ENCODE measurements at places on chromosomes 5 and 9. TPM values are rescaled to one million over a fixed set of nuclear protein-coding genes. Genes with fewer than 3 reads are reported as not detected.

DNA sequence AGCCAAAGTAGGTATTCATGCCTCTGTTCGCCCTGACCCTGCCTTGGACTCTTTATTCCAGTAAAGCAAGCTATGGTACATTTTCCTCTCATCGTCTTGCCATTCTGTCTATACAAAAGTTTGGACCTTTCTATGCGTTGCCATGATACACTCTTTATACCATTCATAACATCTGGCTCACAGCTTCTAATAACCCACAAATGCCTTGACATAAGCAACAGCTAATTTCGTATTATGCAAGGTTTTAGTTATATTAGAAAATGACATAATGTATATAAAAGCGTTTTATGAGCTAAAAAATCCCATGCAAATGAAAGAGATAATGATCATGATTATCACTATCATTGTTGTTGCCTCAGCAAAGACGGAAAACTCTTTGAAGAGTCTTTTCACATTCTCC is 265.7 kb downstream of the TMEM167A start:
- no peak overlapping the region for H3K4me3 ChIP-seq
- no peaks in the 10 kb centered on the region for H3K4me1 ChIP-seq

GRCh38 chr9:134262035-134262434 is 64.2 kb upstream of the RXRA start:
- DNase-seq = no peak
- no peaks in the 10 kb centered on the region for H3K27me3 ChIP-seq
- no peaks in the 10 kb centered on the region for H3K4me1 ChIP-seq
- no peak overlapping the region for H3K4me3 ChIP-seq
- H3K27ac ChIP-seq = no peak overlapping the region

- no peaks in the 10 kb centered on the region for H3K36me3 ChIP-seq
- H3K4me3 ChIP-seq = no peak overlapping the region
- no peaks in the 10 kb centered on the region for H3K27me3 ChIP-seq
- H3K4me1 ChIP-seq = no peaks in the 10 kb centered on the region
These were observed 273.3 kb upstream of the SEMA6A start for GRCh38 chr5:116847960-116848359.

- no peaks in the 10 kb centered on the region for H3K36me3 ChIP-seq
- no peak for DNase-seq
- H3K4me3 ChIP-seq = no peak overlapping the region
- no peaks in the 10 kb centered on the region for H3K27me3 ChIP-seq
- peaks cover 7% of the 10 kb centered on the region for H3K4me1 ChIP-seq
These were observed 56.4 kb downstream of the SCAMP1 start for GRCh38 chr5:78416677-78417425.

DNA sequence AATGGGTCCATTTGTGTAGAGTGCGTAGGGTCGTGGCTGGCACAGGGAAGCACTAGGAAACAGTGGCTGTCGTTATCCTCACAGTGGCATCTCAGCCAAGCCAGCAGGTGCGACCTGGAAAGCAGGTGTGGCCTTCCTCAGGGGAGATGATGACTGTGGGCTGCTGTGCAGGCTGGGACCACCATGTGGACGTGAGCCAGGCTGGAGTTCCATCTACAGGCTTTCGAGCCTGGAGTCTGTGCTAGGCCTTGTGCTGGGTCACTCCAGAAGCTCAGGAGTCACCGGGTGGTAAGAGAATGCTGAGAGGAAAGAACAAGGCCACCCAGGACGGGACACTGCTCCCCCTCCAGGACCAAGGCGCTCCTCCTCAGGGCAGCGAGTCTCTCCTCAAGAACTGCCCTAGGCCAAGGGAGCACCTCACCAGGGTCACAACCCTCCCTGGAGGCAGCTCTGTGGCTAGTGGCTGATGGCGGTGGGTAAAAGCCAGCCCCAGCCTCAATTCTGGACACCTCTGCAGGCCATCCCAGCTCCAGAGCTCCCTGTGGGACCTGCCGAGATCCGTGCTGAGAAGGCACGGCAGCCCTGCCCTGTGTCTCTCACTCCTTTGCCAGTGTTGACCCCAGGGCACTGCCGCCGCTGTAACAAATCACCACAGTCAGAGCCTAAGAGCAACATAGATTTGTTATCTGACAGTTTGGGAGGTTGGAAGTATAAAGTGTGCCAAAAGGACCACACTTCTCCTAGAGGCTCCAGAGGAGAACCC is 36.0 kb downstream of the WHRN start:
- H3K4me3 ChIP-seq = no peak overlapping the region
- no peak for DNase-seq
- no peaks in the 10 kb centered on the region for H3K36me3 ChIP-seq
- no peaks in the 10 kb centered on the region for H3K27me3 ChIP-seq

- DNase-seq = no peak
- no peaks in the 10 kb centered on the region for H3K36me3 ChIP-seq
- no peaks in the 10 kb centered on the region for H3K27me3 ChIP-seq
- H3K4me1 ChIP-seq = no peaks in the 10 kb centered on the region
These were observed 154.6 kb downstream of the FSTL4 start for GRCh38 chr5:133457439-133458355.

- no peak for DNase-seq
- H3K27me3 ChIP-seq = no peaks in the 10 kb centered on the region
- H3K27ac ChIP-seq = no peak overlapping the region
- H3K4me1 ChIP-seq = peaks cover 4% of the 10 kb centered on the region
These were observed 62.7 kb upstream of the GRAMD2B start for GRCh38 chr5:126360467-126360866.

GRCh38 chr5:41980396-41980795 is 55.3 kb downstream of the FBXO4 start:
- no peaks in the 10 kb centered on the region for H3K27me3 ChIP-seq
- no peaks in the 10 kb centered on the region for H3K4me1 ChIP-seq
- no peak overlapping the region for H3K27ac ChIP-seq
- DNase-seq = no peak
- H3K4me3 ChIP-seq = no peak overlapping the region
- no peaks in the 10 kb centered on the region for H3K36me3 ChIP-seq

DNA sequence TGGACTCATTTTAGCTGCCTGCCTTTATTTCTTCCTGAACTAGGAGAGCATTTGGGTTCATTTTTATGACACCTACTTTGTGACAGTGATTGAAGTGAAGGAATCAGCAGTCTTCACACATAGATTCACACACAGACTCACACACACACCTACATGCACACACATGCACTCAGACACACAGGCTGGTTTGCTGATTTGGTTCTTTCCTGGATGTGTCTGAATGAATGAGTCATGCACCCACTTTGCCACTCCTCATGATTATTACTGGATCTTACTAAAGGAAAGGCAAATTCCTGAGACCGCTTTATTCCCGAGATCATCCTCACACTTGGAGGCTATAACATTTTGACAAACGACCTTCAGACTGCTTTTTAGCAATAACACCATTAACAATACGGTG is 529.5 kb downstream of the AGTPBP1 start:
- no peak overlapping the region for H3K27ac ChIP-seq
- no peaks in the 10 kb centered on the region for H3K36me3 ChIP-seq
- no peaks in the 10 kb centered on the region for H3K27me3 ChIP-seq
- H3K4me3 ChIP-seq = no peak overlapping the region

- H3K27ac ChIP-seq = peak overlapping the region; percentile 97
- H3K36me3 ChIP-seq = no peaks in the 10 kb centered on the region
- no peaks in the 10 kb centered on the region for H3K4me1 ChIP-seq
- H3K27me3 ChIP-seq = no peaks in the 10 kb centered on the region
These were observed 2.0 kb downstream of the PIK3R1 start for GRCh38 chr5:68217528-68217927.

- H3K36me3 ChIP-seq = no peaks in the 10 kb centered on the region
- no peak overlapping the region for H3K27ac ChIP-seq
These were observed 88.4 kb downstream of the CAMSAP1 start for GRCh38 chr9:135818718-135819475.

GRCh38 chr5:9313751-9314150 is 232.1 kb downstream of the SEMA5A start:
- DNase-seq = no peak
- H3K4me3 ChIP-seq = no peak overlapping the region
- H3K27ac ChIP-seq = no peak overlapping the region
- no peaks in the 10 kb centered on the region for H3K27me3 ChIP-seq
- H3K4me1 ChIP-seq = no peaks in the 10 kb centered on the region

DNA sequence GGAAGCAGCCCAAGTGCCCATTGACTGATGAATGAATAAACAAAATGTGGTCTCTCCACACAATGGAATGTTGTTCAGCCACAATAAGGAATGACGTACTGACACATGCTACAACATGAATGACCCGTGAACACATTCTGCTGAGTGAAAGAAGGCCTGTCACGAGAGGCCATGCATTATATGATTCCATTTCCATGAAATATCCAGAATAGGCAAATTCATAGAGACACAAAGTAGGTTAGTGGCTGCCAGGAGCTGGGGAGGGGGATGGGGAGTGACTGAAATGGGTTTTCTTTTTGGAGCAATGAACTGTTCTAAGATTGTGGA is 41.4 kb downstream of the BICD2 start:
- DNase-seq = no peak
- H3K27me3 ChIP-seq = no peaks in the 10 kb centered on the region
- H3K27ac ChIP-seq = no peak overlapping the region
- no peak overlapping the region for H3K4me3 ChIP-seq
- H3K4me1 ChIP-seq = no peaks in the 10 kb centered on the region

GRCh38 chr5:148986636-148987035 is 76.2 kb downstream of the SH3TC2 start:
- H3K27me3 ChIP-seq = no peaks in the 10 kb centered on the region
- H3K36me3 ChIP-seq = no peaks in the 10 kb centered on the region
- no peak for DNase-seq
- H3K4me1 ChIP-seq = no peaks in the 10 kb centered on the region
- no peak overlapping the region for H3K4me3 ChIP-seq

DNA sequence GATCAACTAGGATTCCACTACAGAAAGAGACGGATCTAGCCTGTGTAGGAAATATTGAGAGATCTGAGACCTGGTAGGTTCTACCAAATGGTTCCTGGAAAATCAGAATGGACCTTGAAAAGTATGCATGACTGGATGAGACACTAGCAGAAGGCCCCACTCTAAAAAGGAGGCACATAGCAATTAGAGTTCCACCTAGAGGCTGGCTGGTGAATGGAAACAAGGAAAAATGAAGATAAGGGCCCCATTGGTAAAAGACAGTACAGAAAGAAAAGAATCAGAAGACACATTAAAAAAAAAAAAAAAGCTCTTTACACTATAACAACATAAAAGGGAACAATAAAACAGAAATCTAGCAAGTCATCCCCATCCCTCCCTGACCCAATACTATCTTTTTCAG is 518.5 kb downstream of the NR2F1-AS1 start:
- H3K4me3 ChIP-seq = no peak overlapping the region
- no peak for DNase-seq
- H3K36me3 ChIP-seq = no peaks in the 10 kb centered on the region
- peaks cover 5% of the 10 kb centered on the region for H3K4me1 ChIP-seq

DNA sequence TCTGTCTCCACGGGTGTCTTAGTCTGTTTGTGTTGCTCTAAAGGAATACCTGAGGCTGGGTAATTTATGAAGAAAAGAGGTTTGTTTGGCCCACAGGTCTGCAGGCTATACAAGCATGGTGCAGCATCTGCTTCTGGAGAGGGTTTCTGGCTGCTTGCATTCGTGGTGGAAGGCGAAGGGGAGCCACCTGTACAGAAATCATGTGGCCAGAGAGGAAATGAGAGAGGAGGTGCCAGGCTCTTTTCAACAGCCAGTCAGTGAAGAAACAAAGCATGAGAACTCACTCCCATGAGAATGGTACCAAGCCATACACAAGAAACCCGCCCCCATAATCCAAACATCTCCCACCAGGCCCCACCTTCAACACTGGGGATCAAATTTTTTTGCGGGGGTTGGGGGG is 53.4 kb downstream of the PFDN1 start:
- no peaks in the 10 kb centered on the region for H3K27me3 ChIP-seq
- H3K36me3 ChIP-seq = no peaks in the 10 kb centered on the region
- H3K4me1 ChIP-seq = no peaks in the 10 kb centered on the region
- no peak overlapping the region for H3K4me3 ChIP-seq

DNA sequence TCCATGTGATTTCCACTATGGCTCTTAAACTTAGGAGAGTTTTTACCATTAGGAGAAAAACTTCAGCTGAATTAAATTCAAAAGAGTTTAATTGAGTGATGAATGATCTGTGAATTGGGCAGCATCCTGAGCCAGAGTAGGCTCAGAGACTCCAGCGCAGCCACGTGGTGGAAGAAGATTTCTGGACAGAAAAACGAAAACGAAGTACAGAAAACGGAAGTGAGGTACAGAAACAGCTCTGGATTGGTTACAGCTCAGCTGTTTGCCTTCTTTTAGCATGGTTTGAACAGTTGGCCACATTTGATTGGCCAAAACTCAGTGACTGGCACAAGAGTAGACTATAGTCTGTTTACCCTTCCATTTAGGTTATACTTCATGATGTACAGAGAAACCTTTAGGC is 69.2 kb upstream of the PLPP1 start:
- no peaks in the 10 kb centered on the region for H3K27me3 ChIP-seq
- peak overlapping the region; percentile 93 for H3K27ac ChIP-seq
- no peaks in the 10 kb centered on the region for H3K36me3 ChIP-seq
- H3K4me1 ChIP-seq = peaks cover 5% of the 10 kb centered on the region
- DNase-seq = no peak

DNA sequence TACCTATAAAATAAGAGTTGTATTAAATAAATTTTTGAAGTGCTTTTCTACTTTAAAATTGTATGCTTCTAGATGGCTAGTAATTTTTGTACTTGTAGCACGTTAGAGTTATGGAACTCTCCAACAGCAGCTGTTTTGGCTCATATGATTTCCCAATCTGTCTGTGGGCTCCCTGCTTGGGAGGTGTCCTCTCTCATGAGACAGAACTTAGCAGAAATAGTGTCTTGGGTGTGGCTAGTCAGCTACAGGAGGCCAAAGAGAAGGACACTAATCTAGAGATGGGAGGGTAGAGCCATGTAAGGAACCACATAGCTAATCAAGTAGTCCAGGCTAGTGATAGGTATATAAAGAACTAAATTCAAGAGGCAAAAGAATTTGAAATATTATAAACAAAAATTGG is 78.4 kb upstream of the DAB2 start:
- H3K4me1 ChIP-seq = no peaks in the 10 kb centered on the region
- H3K4me3 ChIP-seq = no peak overlapping the region
- H3K36me3 ChIP-seq = no peaks in the 10 kb centered on the region
- no peaks in the 10 kb centered on the region for H3K27me3 ChIP-seq

GRCh38 chr5:50595199-50595598 is 71.2 kb upstream of the PARP8 start:
- no peaks in the 10 kb centered on the region for H3K27me3 ChIP-seq
- DNase-seq = no peak
- no peaks in the 10 kb centered on the region for H3K36me3 ChIP-seq
- H3K4me1 ChIP-seq = no peaks in the 10 kb centered on the region

DNA sequence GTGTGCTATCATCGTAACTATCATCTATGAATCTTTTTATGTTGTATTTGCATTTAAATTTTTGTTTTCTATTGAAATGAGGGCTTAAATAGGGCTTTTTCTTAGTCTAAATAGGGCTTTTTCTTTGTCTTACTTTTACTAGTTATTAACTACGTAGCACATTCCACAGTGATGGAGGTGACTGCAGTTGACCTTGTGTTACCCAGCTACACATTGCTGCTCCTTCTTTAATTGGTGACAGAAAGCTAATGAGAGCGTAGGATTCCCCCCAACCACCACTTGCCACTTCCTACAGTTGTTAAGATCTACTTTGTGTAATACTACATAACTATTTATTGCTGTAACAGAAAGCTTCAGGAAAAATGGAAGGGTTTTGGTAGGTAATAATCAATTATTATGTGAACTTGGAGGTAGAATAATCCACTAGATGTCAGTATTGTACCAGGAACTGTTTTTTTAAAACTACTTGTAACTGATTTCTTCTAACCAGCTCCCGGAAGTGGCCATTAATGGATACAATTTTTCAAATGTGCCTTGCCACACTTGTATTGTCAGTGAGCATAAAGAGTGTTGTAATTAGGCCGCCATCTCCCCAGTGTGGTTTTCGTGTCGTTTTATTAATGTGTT is 18.0 kb downstream of the MTRR start:
- no peaks in the 10 kb centered on the region for H3K27me3 ChIP-seq

EPB41L4B gene
- under 0.01 TPM for total RNA-seq

GMCL2 gene
- not detected for total RNA-seq

DMRT3 gene
- 9.1 TPM for total RNA-seq

FREM1 gene
- total RNA-seq = 17.1 TPM

PRR7 gene
- total RNA-seq = 3.0 TPM

SHROOM1 gene
- total RNA-seq = 5.0 TPM

PCDHB6 gene
- 0.51 TPM for total RNA-seq

FOXD4L4 gene
- total RNA-seq = 0.35 TPM
